ENCODE measurements at places on chromosomes 12 and 14.

DNA sequence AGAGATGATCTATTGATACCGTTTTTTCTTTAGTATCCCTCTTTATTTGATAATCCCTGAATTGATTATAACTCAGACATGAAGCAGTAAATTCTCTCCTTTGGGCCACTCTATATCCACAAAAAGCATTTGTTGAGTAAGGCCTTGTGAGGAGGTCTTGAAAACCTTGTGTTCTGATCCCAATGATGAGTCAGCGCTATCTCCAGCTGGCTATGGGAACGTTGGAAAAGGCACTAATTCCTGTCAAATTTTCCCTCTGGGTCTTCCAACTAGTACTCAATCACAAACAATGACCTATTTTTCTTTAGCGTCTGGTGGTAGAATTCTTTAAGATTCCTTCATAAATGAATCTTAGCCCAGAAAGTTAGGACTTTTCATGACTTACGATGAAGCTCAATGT lies 168.4 kb upstream of the LRIG3 start:
- peak; percentile 75 for DNase-seq
- no peaks in the 10 kb centered on the region for H3K36me3 ChIP-seq
- H3K27me3 ChIP-seq: no peaks in the 10 kb centered on the region
- no peak overlapping the region for H3K4me3 ChIP-seq
- H3K4me1 ChIP-seq: peaks cover 25% of the 10 kb centered on the region

DNA sequence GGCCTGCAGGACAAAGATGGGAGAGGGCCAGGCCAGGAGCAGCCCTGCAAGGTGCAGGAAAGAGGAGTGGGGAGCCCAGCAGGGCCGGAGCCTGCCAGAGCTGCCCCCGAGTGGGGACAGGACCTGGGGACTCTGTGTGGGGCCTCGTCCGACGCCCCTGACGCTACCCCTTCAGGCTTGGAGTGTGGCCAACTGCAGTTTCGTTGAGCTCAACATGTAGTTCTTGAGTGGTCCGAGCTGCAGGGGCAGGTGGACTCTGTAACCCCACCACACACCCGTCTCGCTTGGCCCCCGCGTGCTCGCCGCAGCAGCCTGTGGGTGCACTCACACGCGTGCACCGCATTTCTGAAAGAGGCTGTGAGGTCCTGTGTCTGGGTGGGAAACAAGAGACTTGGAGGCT lies 2.0 kb downstream of the ASPG start:
- no peaks in the 10 kb centered on the region for H3K4me1 ChIP-seq
- H3K27me3 ChIP-seq: peaks cover 10% of the 10 kb centered on the region
- no peak for DNase-seq

- no peak overlapping the region for H3K27ac ChIP-seq
- H3K4me3 ChIP-seq: peak overlapping the region; percentile 63
- peaks cover 18% of the 10 kb centered on the region for H3K4me1 ChIP-seq
Observed at GRCh38 chr12:116534311-116535121, 24.7 kb upstream of the MAP1LC3B2 start.

GRCh38 chr14:51643140-51643539 lies 8.6 kb upstream of the FRMD6 start:
- DNase-seq: peak; percentile 89
- peaks cover 13% of the 10 kb centered on the region for H3K4me1 ChIP-seq
- no peak overlapping the region for H3K4me3 ChIP-seq
- H3K27me3 ChIP-seq: no peaks in the 10 kb centered on the region
- no peaks in the 10 kb centered on the region for H3K36me3 ChIP-seq

DNA sequence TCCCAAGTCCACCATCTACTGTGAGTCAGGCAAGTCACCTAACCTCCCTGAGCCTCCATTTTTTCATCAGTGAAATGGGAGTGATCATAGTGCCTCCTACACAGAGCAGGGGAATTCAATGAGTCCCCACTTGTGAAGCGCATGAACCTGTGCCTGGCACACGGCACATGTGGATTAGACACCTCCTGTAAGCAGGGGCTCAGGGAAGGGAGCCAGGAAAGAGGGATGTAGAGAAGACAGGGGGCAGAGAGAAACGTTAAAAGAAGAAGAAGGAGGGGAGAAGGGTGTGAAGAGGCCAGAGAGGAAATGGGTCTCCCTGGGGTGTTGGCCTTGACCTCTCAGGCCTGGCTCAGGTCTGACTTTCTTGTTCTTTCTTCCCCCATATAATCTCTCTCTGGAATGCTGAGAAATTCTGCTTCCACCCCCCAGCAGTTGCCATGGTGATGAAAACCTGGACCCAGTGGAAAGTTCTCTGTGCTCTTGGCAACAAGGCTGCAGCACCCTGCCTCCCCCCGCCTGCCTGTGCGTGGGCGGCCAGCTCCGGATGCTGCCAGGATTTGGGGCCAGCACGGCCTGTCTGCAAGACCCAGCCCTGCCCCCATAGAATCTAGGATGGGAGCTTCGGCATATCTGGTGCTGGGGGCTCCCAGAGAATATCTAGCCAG lies 94.5 kb downstream of the CALM1 start:
- H3K4me1 ChIP-seq: peaks cover 15% of the 10 kb centered on the region
- no peak overlapping the region for H3K27ac ChIP-seq
- DNase-seq: peak; percentile 78
- no peaks in the 10 kb centered on the region for H3K27me3 ChIP-seq
- no peak overlapping the region for H3K4me3 ChIP-seq

- peak; percentile 26 for DNase-seq
- H3K27ac ChIP-seq: no peak overlapping the region
- no peaks in the 10 kb centered on the region for H3K36me3 ChIP-seq
- no peaks in the 10 kb centered on the region for H3K27me3 ChIP-seq
Observed at GRCh38 chr12:18932715-18933114, 194.8 kb downstream of the CAPZA3 start.

DNA sequence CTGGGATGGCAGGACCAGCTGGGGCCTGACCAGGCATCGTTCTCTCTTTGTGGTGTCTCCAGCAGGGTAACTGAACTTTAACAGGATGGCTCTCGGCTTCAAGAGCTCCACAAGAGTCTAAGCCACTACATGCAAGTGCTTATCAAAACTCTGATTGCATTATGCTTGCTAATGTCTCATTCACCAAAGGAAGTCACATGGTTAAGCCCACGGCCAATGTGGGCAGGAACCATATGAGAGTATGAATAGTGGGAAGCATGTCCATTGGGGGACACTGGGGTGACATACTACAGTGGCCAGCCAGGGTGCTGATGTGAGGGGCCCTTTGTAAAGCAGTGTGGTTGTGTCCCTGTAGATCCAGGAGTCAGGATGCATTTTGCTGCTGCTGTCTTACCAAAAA lies 35.0 kb upstream of the KCNA5 start:
- no peaks in the 10 kb centered on the region for H3K36me3 ChIP-seq
- no peaks in the 10 kb centered on the region for H3K27me3 ChIP-seq
- DNase-seq: no peak
- no peak overlapping the region for H3K4me3 ChIP-seq
- no peak overlapping the region for H3K27ac ChIP-seq

GRCh38 chr12:69569236-69569635 lies 16.0 kb upstream of the CCT2 start:
- H3K27me3 ChIP-seq: no peaks in the 10 kb centered on the region
- H3K4me3 ChIP-seq: peak overlapping the region; percentile 6
- peaks cover 19% of the 10 kb centered on the region for H3K4me1 ChIP-seq
- H3K36me3 ChIP-seq: peaks cover 25% of the 10 kb centered on the region

GRCh38 chr12:103399986-103400385 lies 95.8 kb downstream of the C12orf42 start:
- H3K27ac ChIP-seq: no peak overlapping the region
- no peak for DNase-seq
- no peaks in the 10 kb centered on the region for H3K36me3 ChIP-seq
- no peaks in the 10 kb centered on the region for H3K4me1 ChIP-seq
- H3K27me3 ChIP-seq: no peaks in the 10 kb centered on the region

- no peak overlapping the region for H3K4me3 ChIP-seq
- DNase-seq: no peak
- H3K4me1 ChIP-seq: no peaks in the 10 kb centered on the region
Observed at GRCh38 chr12:28891126-28891525, 258.0 kb upstream of the FAR2 start.

DNA sequence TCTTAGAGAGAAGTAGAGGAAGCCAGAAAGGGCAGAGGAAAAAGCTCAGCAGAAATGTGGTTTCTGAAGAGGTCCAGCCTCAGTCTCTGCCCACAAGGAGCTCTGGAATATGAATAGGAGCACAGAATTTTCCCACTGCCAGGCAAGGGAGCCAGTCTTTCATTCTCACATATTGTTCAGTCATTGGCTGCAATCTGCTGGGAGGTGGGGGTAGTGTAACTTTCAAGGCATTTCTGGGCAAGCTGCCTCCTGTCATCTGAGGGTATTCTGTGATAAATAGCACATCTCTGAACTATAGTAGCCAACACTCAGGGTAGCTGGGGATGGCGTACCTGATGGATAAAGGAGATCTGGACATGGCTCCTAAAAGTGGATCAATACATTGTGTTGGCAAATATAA lies 127.2 kb downstream of the LRRK2 start:
- no peak overlapping the region for H3K27ac ChIP-seq
- H3K4me1 ChIP-seq: no peaks in the 10 kb centered on the region
- H3K36me3 ChIP-seq: no peaks in the 10 kb centered on the region
- no peaks in the 10 kb centered on the region for H3K27me3 ChIP-seq
- H3K4me3 ChIP-seq: no peak overlapping the region
- DNase-seq: no peak

DNA sequence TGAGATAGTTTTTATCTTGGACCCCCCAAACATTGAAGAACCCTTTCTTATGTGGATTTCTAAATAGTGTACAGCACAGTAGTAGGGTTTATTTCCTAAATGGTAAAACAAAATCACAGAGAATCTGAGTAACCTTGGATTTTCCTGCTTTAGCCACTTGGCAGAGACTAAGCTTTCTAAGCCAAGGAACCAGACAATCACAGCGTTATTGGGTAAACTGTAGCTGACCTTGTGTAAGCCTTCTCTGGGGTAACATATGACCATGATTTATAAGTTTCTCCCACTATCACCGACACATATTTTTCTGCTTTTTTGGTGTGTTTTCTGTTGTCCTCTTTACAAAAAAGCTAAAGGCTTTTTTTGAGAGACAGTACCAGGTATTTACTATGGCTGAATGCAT lies 136.3 kb upstream of the PZP start:
- H3K27ac ChIP-seq: no peak overlapping the region
- no peaks in the 10 kb centered on the region for H3K36me3 ChIP-seq
- H3K4me1 ChIP-seq: no peaks in the 10 kb centered on the region
- no peak for DNase-seq
- H3K27me3 ChIP-seq: no peaks in the 10 kb centered on the region
- H3K4me3 ChIP-seq: no peak overlapping the region

- DNase-seq: no peak
- no peaks in the 10 kb centered on the region for H3K27me3 ChIP-seq
- no peaks in the 10 kb centered on the region for H3K4me1 ChIP-seq
- H3K27ac ChIP-seq: no peak overlapping the region
Observed at GRCh38 chr12:20132818-20133217, 235.5 kb upstream of the PDE3A start.

- no peak overlapping the region for H3K27ac ChIP-seq
- H3K27me3 ChIP-seq: no peaks in the 10 kb centered on the region
- no peaks in the 10 kb centered on the region for H3K4me1 ChIP-seq
- H3K4me3 ChIP-seq: no peak overlapping the region
- no peak for DNase-seq
Observed at GRCh38 chr14:30657050-30657449, 34.9 kb downstream of the SCFD1 start.

DNA sequence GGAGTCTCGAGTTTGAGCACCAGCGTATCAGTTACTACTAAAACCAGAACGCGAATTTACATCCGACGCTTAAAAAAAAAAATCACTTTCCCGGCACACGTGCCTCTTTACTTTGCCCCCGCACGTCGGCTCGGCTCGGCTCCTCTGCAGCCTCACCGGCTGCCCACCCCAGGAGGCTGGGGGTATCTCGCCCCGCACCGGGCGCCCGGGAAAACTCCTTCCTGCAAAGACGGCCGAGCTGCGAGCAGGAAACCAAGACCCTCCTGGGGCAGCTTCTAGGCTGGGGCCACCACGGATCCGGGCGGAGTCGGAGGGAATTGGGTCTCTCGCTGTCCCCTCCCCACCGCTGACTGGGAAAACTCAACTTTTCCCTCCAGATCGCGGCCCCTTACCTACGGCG lies 610 bp downstream of the VSIG10 start:
- H3K4me3 ChIP-seq: peak overlapping the region; percentile 79
- DNase-seq: peak; percentile 17
- H3K27me3 ChIP-seq: no peaks in the 10 kb centered on the region
- peaks cover 3% of the 10 kb centered on the region for H3K4me1 ChIP-seq

GRCh38 chr12:130573235-130573634 lies 142.9 kb downstream of the RIMBP2 start:
- no peaks in the 10 kb centered on the region for H3K36me3 ChIP-seq
- H3K27ac ChIP-seq: no peak overlapping the region
- no peaks in the 10 kb centered on the region for H3K27me3 ChIP-seq
- no peaks in the 10 kb centered on the region for H3K4me1 ChIP-seq

GRCh38 chr14:38211255-38211735 lies 3.6 kb downstream of the SSTR1 start:
- peaks cover 15% of the 10 kb centered on the region for H3K4me1 ChIP-seq
- H3K27ac ChIP-seq: no peak overlapping the region
- peak overlapping the region; percentile 53 for H3K4me3 ChIP-seq
- H3K36me3 ChIP-seq: no peaks in the 10 kb centered on the region

Measured in astrocyte (in vitro differentiated cells and primary cell).